Germinal center (tissue), 1 donor: ENCODE measurements at places on chromosomes 16 and 17.

DNA sequence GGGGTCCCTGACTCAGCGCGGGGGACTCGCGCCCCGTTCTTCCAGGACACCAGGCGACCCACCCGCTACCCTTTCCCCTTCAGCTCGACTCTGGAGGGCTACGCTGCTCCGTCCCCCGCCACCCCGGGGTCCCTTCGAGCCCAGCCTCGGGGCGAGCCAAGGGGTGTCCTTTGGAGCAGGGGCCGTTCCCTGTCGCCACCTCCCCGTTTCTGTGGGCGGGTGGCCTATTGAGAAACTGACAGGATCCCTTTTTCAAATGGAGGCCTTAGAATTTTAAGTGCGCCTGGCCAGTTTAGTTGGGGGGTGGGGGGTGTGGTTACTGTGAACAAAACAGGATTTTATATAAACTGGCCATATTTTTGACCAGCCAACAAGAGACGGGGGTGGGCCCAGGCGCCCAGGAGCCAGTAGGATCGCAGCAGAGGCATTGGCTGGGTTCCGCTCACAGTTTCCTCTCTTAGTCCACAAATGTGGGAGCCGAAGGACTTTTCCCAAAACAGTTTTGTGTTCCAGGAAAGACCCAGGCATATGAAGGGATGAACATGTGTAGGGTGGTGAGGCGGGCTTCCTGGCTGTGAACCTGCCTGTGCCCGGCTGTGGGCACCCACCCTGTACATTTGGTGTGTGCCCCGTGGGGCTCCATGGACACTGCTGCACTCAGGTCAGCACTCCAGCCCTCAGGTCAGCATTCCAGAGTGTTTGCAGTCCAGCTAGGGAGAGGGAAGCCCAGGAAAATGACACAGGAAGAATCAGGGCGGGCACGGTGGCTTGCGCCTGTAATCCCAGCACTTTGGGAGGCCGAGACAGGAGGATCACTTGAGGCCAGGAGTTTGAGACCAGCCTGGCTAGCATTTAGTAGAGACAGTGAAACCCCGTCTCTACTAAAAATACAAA, 722 bp upstream of the TIMP2 start:
- DNase-seq, result no peak

DNA sequence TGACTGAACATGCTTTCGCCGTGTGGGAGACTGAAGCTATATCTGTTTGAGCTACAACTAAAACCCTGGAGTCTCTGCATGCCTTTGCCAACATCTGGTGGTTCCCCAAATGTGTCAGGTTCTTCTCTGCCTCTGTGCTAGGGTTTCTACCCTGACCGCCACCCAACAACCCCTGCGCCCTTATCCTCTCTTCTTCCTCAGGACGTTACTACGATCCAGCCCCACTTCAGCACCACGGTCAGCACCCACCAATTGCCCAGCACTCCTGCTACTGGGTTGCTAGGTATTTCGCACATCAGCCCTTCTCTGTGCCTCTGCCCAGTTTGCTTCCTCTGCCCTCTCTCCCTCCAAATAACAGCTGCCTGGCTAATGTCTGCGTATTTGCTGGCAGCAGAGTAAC, 106.3 kb upstream of the HSBP1 start:
- no peak for DNase-seq

- no peak for DNase-seq
Measured at GRCh38 chr17:46078675-46079074, 79.6 kb downstream of the STH start.

GRCh38 chr16:68884401-68884800, 41.1 kb downstream of the TANGO6 start:
- DNase-seq, result no peak
